A549 treated with CORT108297 at 1 μM for 4 hours (cell line): ENCODE measurements at places on chromosomes 5 and 9. TPM values are rescaled to one million over a fixed set of nuclear protein-coding genes. Genes with fewer than 3 reads are reported as not detected.

The SPATA6L gene
- 1.9 to 2.4 TPM (median 2.1 TPM) in 5 replicates for total RNA-seq

The PCDHGB2 gene
- total RNA-seq: 0.06 to 0.12 TPM (median 0.08 TPM) in 5 replicates

The CCDC183 gene
- total RNA-seq: 0.13 to 0.36 TPM (median 0.27 TPM) in 5 replicates

The PTGR1 gene
- 341 to 396 TPM (median 366 TPM) in 5 replicates for total RNA-seq

The CDH9 gene
- not detected in 5 replicates for total RNA-seq

The PCDHB5 gene
- 1.2 to 1.8 TPM (median 1.6 TPM) in 5 replicates for total RNA-seq

The DOK3 gene
- 2.4 to 5.6 TPM (median 4.2 TPM) in 5 replicates for total RNA-seq

The RASGEF1C gene
- total RNA-seq: 0.03 to 0.22 TPM (median 0.08 TPM) in 4 of 5 replicates, not detected in the other

The AQP7 gene
- 0.37 to 0.52 TPM (median 0.42 TPM) in 5 replicates for total RNA-seq

The SLC35A4 gene
- total RNA-seq: 73.2 to 84.8 TPM (median 79.4 TPM) in 5 replicates

The SLC36A2 gene
- total RNA-seq: not detected in 5 replicates

The TEX10 gene
- 25.0 to 31.6 TPM (median 27.3 TPM) in 5 replicates for total RNA-seq

The NADK2 gene
- 9.4 to 12.1 TPM (median 11.5 TPM) in 5 replicates for total RNA-seq

The SLC36A3 gene
- total RNA-seq: not detected in 5 replicates

The PCDHGB3 gene
- 0.17 to 0.33 TPM (median 0.24 TPM) in 5 replicates for total RNA-seq

The STPG3 gene
- total RNA-seq: 0.07 TPM in 1 of 5 replicates, not detected in the others

The ARL15 gene
- total RNA-seq: 3.5 to 7.2 TPM (median 4.7 TPM) in 5 replicates

The IL13 gene
- total RNA-seq: 0.06 to 0.13 TPM in 2 of 5 replicates, not detected in the others

The CDH6 gene
- total RNA-seq: 0.07 to 0.25 TPM (median 0.15 TPM) in 5 replicates

The CMBL gene
- total RNA-seq: 20.2 to 23.2 TPM (median 22.1 TPM) in 5 replicates

The TNFSF15 gene
- total RNA-seq: 0.21 to 0.40 TPM (median 0.25 TPM) in 5 replicates

The UGT3A2 gene
- total RNA-seq: not detected in 5 replicates
